Fibroblast of the aortic adventitia (primary cell): ENCODE measurements at places on chromosomes 7 and 10. TPM values are rescaled to one million over a fixed set of nuclear protein-coding genes. Genes with fewer than 3 reads are reported as not detected.

TACR2 gene
- 0.18 TPM in 1 of 2 replicates, not detected in the other for total RNA-seq

ASAH2 gene
- 0.25 and 1.5 TPM in 2 replicates for total RNA-seq

NPFFR1 gene
- total RNA-seq, result not detected in 2 replicates

SPDYE16 gene
- 0.09 and 0.33 TPM in 2 replicates for total RNA-seq

PAX2 gene
- total RNA-seq, result not detected in 2 replicates

PDE6C gene
- total RNA-seq, result not detected in 2 replicates

GIMAP4 gene
- total RNA-seq, result 0.18 and 1.3 TPM in 2 replicates

C10orf53 gene
- not detected in 2 replicates for total RNA-seq

HABP2 gene
- not detected in 2 replicates for total RNA-seq

VSTM2A gene
- total RNA-seq, result not detected in 2 replicates

SFRP4 gene
- total RNA-seq, result 40.9 and 171 TPM in 2 replicates

RPP30 gene
- total RNA-seq, result 19.3 and 61.4 TPM in 2 replicates

ERVW-1 gene
- not detected in 2 replicates for total RNA-seq

ZPBP gene
- not detected in 2 replicates for total RNA-seq

ZFYVE27 gene
- 14.1 and 20.4 TPM in 2 replicates for total RNA-seq

PNLIPRP3 gene
- not detected in 2 replicates for total RNA-seq

FAM237B gene
- not detected in 2 replicates for total RNA-seq
